SJSA1 (cell line): ENCODE measurements at places on chromosomes 5 and 9. TPM values are rescaled to one million over a fixed set of nuclear protein-coding genes. Genes with fewer than 3 reads are reported as not detected.

HAVCR2 gene
- 0.05 TPM in 1 of 2 replicates, not detected in the other for total RNA-seq

CDC20B gene
- total RNA-seq, result not detected in 2 replicates

CTXN3 gene
- not detected in 2 replicates for total RNA-seq

IFNA5 gene
- not detected in 2 replicates for total RNA-seq

SEPTIN8 gene
- 77.3 and 97.4 TPM in 2 replicates for total RNA-seq

GRCh38 chr9:130480673-130481072 lies 35.9 kb downstream of the ASS1 start:
- no peak overlapping the region for H3K27ac ChIP-seq
- H3K4me1 ChIP-seq, result no peaks in the 10 kb centered on the region
- DNase-seq, result no peak
- H3K36me3 ChIP-seq, result no peaks in the 10 kb centered on the region
- H3K27me3 ChIP-seq, result no peaks in the 10 kb centered on the region
- H3K4me3 ChIP-seq, result no peak overlapping the region

- no peak for DNase-seq
- H3K36me3 ChIP-seq, result no peaks in the 10 kb centered on the region
- H3K4me3 ChIP-seq, result no peak overlapping the region
- H3K27ac ChIP-seq, result no peak overlapping the region
- H3K4me1 ChIP-seq, result no peaks in the 10 kb centered on the region
Measured at GRCh38 chr5:121199216-121199999, 652.3 kb upstream of the FTMT start.

GRCh38 chr5:36138900-36139683 lies 12.6 kb downstream of the LMBRD2 start:
- no peaks in the 10 kb centered on the region for H3K27me3 ChIP-seq
- H3K4me1 ChIP-seq, result no peaks in the 10 kb centered on the region
- H3K4me3 ChIP-seq, result no peak overlapping the region
- DNase-seq, result no peak
